Left forelimb (tissue), 1 donor: ENCODE measurements at places on chromosomes 7 and 10.

DNA sequence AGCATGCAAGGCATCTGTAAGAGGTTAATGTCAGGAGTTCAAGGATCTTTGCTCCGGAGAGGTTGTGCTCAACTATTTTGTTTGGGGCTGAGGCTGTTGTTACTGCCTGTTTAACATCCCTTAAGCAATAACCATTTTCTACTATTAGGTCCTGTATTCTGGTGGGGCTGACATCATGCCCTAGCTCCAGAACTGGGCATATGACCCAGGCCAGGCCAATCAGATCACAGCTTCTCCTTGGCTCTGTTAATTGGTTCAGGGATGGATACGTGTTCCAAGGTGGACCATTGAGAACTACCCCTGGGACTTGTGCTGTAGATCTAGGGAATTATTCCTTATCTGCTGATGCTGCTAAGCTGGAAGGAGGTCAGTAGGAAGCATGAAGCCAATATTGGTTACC is 67.0 kb downstream of the SYPL1 start:
- DNase-seq, result no peak

DNA sequence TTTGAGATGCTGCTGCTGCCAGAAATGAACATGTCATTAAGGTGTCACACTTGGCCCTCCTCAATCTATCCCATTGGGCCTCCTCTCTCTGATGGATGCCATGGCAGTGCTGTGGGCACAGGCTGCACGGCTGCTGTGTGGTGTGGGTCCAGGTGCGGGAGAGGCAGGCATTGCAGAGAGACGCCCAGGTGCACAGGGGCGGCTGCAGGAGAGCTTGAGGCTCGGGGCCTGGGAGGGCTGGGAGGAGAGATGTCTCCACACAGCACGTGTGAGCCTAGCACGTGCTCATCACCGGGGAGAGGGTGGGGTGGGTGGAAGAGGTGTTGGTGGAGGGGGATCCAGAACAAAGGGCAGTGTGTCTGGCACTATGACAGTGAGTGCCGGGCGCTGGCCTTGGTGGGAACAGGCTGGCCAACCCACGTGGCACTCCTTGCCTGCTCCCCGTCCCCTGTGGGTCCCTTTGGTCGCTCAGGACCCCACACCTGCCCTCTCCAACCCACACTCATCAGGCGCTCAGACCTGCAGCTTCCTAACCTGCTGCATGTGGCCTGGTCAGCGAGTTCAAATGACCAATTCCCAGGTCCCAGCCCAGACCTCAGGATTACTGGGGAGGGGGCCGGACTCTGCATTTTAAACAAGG is 39.9 kb upstream of the BNIP3 start:
- DNase-seq, result no peak

GRCh38 chr7:2858621-2859020 is 14.5 kb upstream of the GNA12 start:
- no peak for DNase-seq

- no peak for DNase-seq
Observed at GRCh38 chr7:86966916-86967315, 92.5 kb downstream of the ELAPOR2 start.

DNA sequence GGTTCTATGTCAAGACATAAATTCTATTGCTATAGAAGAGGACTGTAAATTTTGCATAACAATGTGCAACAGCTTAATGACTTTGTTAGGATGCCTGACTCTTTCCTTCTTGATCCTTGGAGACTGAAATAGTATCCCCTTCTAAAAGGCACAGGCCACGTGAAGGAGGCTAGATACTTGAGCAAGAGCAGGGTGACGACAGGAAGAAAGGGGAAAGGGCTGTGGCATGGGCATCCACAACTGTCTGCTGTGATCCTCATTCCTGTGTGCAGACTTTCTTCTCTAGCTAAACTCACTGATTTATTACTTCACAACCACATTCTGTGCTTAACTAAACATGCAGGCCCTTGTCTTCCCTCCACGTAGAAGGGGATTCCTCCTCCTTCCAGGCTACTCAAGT is 1111.8 kb upstream of the C7orf33 start:
- no peak for DNase-seq

GRCh38 chr10:128751284-128751683 is 625.1 kb upstream of the MKI67 start:
- no peak for DNase-seq

DNA sequence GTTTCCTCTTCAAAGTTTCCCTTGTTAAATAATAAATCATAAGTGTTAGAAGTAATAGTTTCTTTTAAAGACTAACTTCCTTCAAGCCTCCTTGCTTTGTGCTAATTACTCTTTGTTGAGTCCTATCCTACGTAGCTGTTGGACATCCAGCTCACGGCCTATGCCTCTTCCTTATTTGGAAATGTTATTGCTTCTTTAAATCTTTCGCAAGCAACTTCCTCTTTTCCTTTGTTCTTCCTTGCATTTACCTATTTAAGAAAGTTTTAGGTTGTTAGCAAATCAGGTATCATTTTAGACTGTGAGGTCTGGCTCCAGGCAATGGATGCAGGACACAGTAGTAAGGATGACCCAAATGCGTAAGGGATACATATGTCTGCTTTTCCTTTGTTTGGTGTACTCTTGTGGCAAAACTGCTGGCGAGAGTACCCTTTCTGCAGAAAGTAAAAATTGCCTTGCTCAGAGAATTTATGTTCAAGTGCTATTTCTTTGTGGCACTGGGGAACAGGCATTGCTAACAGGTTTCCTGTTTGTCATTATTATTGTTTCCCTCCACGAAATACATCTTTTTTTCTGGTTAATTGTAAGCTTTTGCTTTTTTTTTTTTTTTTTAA is 110.5 kb downstream of the DYNC2I1 start:
- no peak for DNase-seq

- DNase-seq, result no peak
Observed at GRCh38 chr7:73717991-73718405, 1.5 kb downstream of the STX1A start.

DNA sequence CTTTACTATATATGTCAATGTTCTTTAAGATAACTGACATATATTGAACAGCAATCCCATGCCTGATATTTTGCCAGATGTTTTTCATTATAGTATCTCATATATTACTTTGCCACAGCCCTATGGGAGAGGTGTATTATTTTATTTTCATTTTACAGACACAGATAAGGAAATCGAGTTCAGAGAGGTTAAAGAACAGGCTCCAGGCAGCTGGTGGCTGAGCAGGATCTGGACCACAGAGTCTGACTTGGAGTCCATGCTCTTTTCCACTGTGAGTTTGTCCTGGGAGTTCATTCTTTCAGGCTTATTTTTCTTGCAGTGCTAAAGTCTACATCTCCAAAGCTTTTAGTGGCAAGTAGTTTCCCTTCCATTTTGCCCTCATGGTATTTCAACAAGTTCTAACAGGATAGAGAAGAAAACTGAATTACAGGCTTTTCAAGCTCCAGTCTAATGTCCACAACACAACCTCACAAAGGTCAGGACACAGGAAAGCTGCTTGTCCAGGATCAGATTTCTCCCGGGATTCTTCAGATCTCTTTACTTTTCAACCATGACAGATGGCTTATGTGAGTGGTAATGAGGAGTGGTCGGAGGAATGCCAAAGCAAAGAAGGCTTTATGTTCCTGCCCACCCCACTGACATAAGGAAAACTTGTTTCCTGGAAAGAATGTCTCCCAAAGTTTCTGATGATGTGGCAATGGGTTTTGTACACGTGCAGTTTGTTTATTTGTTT is 13.1 kb upstream of the SLC35B4 start:
- no peak for DNase-seq

DNA sequence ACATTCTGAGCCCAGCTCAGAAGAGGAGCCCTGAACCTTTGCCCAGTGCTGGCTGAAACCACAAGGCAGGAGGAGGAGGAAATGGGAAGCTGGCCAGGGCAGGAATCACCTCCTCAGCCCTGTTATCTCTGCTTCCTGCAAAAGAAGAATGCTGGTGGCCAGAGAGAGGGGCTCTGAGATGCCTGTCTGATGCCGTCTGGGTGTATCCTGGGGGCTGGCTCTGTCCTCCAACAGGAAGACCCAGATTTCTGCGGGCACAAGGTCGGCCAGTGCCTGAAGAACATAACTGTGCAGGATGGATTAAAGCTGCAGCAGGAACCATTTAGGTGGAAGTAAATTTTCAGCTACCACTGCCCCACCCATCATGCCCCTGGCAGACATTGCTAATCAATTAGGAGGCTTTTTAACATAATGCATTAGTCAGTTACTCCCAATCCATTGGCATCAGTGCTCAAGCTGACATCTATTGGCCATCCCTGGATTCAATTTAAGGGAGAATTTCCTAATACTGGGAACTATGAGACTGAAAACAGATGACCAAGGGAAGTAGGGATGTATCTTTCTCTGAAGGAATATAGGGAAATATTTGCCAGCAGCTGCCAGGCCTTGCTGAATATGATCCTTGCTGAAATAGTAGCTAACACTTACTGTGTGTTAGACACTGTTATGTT is 67.7 kb downstream of the COL13A1 start:
- DNase-seq, result no peak

DNA sequence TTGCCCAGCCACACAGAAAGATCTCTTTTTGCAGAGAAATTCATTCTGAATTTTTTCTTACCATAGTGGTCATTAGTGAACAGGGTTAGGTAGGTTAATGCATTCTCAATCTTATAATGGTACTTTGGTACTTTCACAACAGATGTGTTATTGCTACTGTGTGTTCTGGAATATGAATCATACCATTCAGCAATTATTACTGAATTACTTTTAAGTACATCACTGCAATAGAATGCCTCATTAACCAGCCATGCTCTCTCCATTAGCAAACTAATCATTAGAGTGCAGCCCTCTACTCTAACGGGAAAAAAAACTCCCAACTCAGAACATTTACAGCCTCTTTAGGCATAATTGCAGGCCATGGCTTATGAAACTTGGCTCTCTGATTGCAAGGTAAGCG is 102.1 kb downstream of the DOCK4 start:
- DNase-seq, result no peak

- DNase-seq, result no peak
Observed at GRCh38 chr10:132593900-132594876, 56.6 kb downstream of the INPP5A start.

GRCh38 chr7:15778191-15778590 is 91.7 kb upstream of the MEOX2 start:
- DNase-seq, result no peak

DNA sequence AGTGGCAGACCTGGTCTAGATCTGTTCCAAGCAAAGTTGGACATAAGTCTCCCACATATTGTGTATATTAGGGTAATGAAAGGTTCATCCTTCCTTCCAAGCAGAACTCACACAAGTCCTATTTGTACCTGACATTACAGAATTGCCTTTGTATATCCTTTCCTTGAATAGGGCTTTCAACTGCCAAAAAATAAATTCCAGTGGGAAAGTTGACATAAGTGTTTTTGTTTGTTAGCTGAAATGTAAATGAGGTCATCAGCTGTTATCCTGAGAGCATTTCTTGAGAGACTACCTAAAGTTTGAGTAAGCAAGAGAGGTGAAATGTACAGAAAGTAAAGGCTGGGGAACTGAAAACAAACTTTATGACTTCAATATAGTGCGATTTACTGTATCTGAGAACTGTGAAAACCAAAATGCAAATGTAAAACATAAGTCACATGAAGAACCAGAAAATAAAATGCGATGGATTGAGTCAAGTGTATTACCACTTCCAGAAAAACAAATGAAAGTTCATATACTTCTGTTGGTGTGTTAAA is 527.3 kb upstream of the SEMA3D start:
- no peak for DNase-seq

GRCh38 chr10:37701781-37702493 is 155.5 kb downstream of the ZNF248 start:
- DNase-seq, result peak; percentile 15

- DNase-seq, result no peak
Observed at GRCh38 chr10:92045641-92046106, 122.1 kb downstream of the BTAF1 start.

DNA sequence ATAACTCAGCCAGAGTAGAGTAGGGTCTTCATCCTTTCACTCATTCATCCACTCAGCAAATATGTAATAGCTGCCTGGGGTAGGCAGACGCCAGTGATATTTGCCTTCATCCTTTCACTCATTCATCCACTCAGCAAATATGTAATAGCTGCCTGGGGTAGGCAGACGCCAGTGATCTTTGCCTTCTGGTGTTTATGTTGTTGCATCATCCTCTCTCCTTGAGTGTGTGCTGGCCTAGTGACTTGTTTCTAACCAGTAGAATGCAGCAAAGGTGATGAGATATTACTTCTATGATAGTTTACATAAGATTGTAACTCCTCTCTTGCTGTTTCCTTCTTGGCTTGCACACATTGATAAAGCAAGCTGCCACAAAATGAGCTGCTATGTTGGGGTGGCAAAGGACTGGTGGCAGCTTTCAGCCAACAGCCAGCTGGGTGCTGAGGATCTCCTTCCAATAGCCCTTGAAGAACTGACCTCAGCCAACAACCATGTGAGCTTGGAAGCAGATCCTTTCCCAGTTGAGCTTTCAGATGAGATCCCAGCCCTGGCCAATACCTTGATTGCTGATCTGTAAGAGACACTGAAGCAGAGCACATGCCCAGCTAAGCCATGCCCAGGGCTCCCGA is 23.2 kb upstream of the MTPN start:
- no peak for DNase-seq

- no peak for DNase-seq
Observed at GRCh38 chr10:80281292-80281691, 8.2 kb downstream of the MAT1A start.
